Activated T-cell treated with anti-CD3 and anti-CD28 coated beads for 1 hour (primary cell): ENCODE measurements at places on chromosomes 16 and 17.

DNA sequence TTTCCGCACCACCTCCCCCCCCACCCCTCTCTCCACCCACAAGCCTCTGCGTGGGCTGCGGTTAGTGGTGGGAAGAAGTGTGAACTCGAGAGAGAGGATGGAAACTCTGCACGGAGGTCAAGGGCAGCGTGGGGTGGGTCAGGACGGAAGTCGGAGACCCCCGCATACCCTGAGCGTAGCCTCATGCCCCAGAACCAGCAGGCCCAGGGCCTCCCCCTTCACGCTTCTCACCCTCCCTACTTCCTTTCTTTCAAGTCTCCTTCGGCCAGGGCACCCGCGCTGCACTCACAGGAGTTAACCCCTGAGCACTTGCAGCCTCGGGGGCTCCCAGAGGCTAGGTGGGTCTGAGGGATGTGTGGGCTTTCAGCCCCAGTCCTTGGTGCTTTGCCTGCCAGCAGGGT is 9.2 kb downstream of the TBKBP1 start:
- no peak for DNase-seq

DNA sequence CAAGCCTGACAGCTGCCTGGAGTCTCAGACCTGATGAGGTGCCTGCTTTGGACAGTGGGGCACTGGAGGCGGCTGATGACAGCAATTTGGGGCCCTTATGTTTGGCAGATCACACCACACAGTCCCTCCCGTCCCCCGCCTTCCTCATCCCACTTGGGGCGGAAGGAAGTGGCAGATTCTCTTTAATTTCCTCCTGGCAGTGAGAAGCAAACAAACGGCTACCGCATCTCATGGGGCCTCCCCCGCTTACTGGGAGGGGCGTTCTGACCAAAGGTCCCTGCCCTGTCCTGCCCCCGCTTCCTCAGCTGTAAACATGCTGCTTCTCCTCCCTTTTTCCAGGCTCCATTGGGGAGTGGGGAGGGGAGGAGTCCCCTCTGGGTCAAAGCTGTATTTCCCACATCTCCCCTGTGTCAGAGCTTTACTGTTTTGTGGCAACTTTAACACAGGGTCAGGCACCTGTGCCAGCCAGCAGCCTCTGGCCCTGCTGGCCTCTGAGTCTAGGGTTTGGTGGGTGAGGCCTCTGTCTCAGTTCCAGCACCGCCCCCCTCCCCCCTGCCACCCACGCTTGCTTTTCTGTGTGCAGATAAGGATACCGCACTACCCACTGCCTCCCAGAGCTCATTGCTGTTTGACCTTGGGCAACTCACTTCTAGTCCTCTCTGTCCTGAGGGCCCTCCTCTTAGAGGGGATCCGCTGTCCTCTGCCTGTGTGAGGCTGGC is 5.4 kb upstream of the NFATC3 start:
- peak; percentile 48 for DNase-seq

GRCh38 chr17:28226563-28227315 is 92.3 kb upstream of the TMEM97 start:
- no peak for DNase-seq

GRCh38 chr16:22120440-22120839 is 28.1 kb downstream of the VWA3A start:
- DNase-seq, result no peak

- DNase-seq, result no peak
Observed at GRCh38 chr17:42917236-42917603, 16.6 kb downstream of the G6PC1 start.

- DNase-seq, result no peak
Observed at GRCh38 chr17:44925731-44926697, 10.7 kb upstream of the GFAP start.

GRCh38 chr17:64780096-64781013 is 118.2 kb upstream of the SMURF2 start:
- peak; percentile 64 for DNase-seq

GRCh38 chr17:6554871-6555330 is 1.5 kb downstream of the PITPNM3 start:
- DNase-seq, result no peak

DNA sequence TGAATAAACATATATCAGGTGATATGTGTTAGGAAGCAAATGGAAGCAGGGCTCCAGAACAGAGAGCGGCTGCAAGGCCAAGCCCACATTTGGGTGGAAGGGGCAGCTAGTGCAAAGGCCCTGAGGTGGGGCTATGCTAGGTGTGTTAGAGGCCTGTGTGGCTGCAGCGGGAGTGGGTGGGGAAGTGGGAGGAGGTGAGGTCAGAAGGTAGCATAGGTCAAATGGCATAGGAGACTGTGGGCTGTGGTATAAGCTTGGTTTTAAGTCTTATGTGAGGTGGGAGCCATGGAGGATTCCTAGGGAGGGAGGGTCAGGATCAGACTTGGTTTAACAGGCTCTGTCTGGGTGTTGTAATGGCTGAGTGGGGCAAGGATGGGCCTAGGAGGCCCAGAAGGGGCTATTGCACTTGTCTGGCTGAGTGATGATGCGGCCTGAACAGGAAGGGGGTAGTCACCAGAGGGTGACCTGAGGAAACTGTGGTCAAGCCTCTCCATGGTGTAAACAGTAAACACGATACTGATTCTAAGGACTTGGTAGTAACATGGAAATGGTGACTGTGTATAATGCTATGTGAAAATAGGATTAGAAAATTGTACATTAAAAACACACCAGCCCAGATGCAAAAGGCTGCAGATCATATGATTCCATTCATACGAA is 31.1 kb downstream of the RAI1 start:
- DNase-seq, result no peak

GRCh38 chr16:9330095-9330494 is 238.7 kb downstream of the HAPSTR1 start:
- DNase-seq, result no peak

DNA sequence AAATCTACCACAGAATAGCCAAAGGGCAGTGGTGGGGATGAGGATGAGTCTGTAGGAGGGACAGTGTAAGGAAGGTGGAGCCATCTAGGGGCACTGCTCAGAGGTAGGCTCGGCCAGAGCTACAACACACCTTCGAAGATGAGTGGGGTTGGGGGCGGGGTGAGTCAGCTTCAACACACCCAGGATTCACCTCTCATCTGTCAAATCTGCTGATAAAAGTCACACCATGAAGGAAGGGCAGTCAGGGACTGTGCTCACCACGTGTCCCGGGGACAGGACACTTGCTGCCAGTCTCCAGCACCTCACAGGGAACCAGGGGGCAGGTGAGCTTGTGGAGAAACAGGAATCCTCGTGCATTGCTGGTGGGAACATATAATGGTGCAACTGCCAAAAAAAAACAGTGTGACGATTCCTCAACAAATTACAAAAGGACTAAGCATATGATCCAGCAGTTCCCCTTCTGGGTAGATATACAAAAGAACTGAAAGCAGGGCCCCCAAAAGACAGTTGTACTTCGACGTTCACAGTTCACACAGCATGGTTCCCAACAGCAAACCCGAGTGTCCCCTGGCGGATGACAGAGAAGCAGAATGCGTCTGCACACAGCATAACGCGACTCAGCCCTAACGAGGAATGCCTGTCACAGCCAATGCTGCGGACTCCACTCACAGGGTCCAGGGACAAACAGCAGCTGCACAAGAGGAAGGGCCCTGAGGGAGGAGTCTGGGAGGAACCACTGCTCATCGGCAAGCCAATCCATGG is 133.1 kb downstream of the ANKRD11 start:
- DNase-seq, result no peak

- DNase-seq, result no peak
Observed at GRCh38 chr17:79033741-79034501, 10.0 kb downstream of the C1QTNF1 start.

- DNase-seq, result no peak
Observed at GRCh38 chr17:82330322-82331239, 3.0 kb downstream of the SECTM1 start.

GRCh38 chr16:10624527-10624926 is 44.1 kb upstream of the EMP2 start:
- DNase-seq, result no peak

GRCh38 chr17:74604200-74604599 is 12.1 kb upstream of the CD300LD start:
- no peak for DNase-seq

GRCh38 chr17:17063546-17064122 is 21.4 kb downstream of the MPRIP start:
- no peak for DNase-seq

GRCh38 chr17:10815319-10815718 is 11.4 kb upstream of the TMEM238L start:
- no peak for DNase-seq

DNA sequence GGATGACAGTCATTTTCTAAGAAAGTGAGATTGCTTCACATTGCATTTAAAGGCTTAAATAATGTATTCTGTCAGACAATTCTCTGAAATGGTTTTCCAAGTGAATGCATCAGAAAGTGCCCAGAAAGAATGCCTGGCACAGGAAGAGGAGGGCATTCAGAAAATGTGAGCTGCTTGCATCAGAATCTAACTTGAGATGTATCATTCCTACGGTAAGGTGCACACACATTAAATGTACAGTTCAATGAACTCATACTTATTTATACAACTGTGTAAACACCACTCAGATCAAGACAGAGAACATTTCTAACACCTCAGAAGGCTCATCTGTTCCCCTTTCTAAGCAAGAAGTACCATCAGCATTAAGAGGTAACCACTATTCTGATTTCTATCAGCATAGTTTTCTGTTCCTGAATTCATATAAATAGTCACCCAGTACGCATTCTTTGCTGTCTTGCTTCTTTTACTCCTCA is 638.0 kb downstream of the MAF start:
- no peak for DNase-seq

DNA sequence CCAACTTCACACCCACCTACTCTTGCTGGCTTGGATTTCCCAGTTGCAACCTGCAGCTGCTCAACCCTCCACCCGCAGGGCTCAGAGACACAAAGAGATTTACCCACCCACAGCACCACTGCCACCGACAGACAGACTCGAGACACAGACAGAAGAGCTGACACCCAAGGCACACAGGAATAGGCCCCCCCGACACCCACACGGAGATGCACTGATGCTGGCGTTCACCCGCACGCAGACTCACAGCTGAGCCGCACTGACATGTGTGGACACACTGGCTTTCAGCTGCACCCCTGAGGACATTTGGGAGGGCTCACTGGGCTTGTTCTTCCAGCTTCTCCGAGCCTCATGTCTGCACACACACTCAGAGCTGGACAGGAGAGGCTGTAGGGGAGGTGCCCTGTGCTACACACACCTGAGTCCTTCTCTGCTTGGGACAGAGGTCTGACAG is 8.2 kb downstream of the STX1B start:
- no peak for DNase-seq

- DNase-seq, result no peak
Observed at GRCh38 chr16:72937360-72937759, 110.6 kb downstream of the ZFHX3 start.

DNA sequence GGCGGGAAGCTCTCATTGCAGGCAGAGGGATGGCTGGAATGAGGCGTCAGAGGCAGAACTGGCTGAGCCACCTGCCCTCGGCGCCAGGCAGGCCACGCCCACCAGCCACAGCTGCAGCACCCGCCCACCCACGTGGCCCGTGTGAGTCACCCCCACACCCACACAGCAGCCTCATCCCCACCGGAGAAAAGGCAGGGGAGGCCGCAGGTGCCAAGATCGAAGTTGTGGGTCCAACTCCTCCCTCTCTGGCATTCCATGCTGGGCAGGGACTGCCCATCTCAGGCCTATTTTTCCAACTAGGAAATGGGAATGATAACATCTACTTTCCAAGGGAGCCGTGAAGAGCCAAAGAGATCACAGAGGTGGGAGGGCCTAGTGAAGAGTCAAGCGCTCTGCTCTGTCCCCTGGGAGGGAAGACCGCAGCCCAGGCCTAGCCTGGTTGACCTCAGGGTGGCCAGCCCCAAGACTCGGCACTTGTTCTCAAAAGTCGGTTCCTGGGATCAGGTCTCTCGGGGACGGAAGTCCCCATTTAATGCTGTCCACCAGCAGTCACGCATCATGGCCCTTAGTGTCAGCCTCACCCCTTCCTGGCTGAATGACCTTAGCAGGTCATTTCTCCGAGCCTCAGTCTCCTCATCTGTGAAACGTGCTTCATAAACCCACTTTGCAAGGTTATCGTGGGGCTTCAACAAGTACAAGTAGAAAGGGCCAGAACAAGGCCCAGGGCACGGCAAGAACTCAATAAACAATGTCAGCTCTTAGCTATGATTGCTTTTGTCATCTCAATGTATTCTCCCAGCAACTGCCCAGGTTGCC is at the start of gene TRPV3:
Gene TRPV3 (minus strand): TSS at position 45 of the 816 bp plus-strand sequence. CDS start 2,962 bp downstream, outside the sequence.
- DNase-seq, result peak; percentile 14

- no peak for DNase-seq
Observed at GRCh38 chr17:71709271-71709890, 411.4 kb upstream of the SOX9 start.
